ENCODE measurements at places on chromosomes 7 and 10. TPM values are rescaled to one million over a fixed set of nuclear protein-coding genes. Genes with fewer than 3 reads are reported as not detected.

Gene PALD1
- 5.2 TPM for total RNA-seq

Gene MYO3A
- total RNA-seq, result not detected

Gene HKDC1
- total RNA-seq, result not detected

Gene MSS51
- 0.65 TPM for total RNA-seq

Gene OR2A5
- total RNA-seq, result not detected

Gene PTN
- total RNA-seq, result 0.91 TPM

Gene CRPPA
- total RNA-seq, result 1.7 TPM

Gene SEC31B
- 2.0 TPM for total RNA-seq

Gene CDHR3
- 0.91 TPM for total RNA-seq

Gene VPS37D
- total RNA-seq, result 2.9 TPM

Measured in epithelial cell of umbilical artery (primary cell).